ENCODE measurements at places on chromosomes 11 and 22. TPM values are rescaled to one million over a fixed set of nuclear protein-coding genes. Genes with fewer than 3 reads are reported as not detected.

The TMEM191C gene
- 2.4 TPM for total RNA-seq

The OR8A1 gene
- not detected for total RNA-seq

The FOLR2 gene
- total RNA-seq: not detected

The C11orf65 gene
- total RNA-seq: 1.4 TPM

The RIMBP3C gene
- 0.81 TPM for total RNA-seq

The BTBD18 gene
- total RNA-seq: not detected

GRCh38 chr11:65498042-65498726, 661 bp upstream of the MALAT1 start:
- no peak for DNase-seq

GRCh38 chr11:125410091-125410490, 86.0 kb downstream of the FEZ1 start:
- no peak for DNase-seq

DNA sequence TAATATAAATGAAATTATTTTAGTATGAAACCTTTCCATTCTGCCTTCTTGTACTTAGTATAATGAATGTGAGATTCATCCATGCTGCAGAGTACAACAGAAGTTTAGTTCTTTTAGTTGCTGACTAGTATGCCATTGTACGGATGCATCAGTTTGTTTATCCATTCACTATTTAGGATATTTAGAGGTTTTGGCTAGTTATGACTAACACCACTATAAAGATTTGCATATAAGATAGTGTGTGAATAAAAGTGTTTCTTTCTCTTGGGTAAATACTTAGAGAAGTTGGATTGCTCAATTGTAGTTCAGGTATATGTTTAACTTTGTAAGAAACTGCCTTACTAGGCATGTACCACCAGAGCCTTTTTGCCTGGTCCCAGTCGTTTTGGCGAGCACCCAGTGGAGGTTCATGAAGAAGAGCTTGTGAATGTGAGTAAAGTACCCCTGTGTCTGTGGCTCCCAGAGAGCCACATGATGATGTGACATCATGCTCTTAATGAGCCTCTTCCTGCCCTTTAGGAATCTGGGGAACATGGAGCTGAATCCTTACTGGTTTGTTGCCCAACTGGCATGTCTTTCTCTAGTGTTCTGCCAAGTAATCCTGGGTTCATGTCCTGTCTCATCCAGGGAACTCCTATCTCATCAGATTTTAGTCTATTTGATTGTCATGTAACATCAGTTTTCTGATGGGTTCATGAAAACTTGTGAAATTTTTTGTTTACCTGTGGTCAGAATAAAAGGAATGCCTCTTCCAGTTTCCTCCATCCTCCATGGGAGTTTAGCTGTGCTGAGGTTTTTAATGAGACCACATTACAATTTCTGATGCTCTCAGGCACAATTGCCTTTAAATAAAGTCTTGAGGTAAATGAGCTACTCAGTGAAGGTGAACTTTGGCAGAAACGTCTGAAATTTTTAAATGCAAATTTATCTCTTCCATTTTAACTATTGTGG, 234.8 kb downstream of the CASP12 start:
- DNase-seq: no peak

DNA sequence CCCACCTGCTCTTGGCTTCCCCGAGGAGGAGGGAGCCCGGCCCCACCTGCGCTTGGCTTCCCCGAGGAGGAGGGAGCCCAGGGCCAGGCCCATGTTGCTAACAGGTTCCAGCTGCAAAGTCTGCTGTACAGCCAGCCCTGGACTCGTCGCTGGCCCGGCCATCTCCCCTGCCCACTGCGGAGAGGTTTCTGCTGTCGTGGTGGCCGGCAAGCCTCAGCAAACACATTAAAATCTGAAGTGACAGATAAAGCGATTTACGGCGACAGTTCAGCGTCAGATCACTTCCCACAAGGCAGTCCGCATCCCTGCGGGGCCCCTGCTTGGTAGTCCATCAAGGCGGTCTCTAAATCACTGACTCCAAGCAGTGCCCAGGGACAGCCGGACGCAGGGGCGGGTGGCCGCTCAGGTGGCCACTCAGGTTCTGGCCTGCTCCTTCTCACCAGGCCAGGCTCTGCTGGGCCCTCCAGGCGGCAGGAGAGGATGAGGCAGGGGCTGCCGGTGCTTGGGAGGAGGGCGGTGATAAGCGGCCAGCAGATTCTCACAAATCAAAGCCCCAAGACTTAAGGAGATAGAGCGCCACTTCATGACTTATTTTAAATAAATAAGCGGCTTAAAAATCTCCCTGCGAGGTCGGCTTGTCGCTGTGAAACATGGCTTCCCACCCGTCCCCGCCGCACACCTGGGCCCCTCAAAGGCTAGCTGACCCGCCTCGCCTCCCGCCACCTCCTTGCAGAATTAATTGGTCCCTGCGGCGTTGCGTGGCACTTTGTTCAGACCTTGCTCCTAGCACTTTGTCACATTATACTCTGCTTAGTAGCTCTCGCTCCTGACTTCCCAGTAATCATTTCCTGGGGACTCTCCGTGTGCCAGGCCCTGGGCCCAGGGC, 21.1 kb downstream of the MACROD1 start:
- no peak for DNase-seq

DNA sequence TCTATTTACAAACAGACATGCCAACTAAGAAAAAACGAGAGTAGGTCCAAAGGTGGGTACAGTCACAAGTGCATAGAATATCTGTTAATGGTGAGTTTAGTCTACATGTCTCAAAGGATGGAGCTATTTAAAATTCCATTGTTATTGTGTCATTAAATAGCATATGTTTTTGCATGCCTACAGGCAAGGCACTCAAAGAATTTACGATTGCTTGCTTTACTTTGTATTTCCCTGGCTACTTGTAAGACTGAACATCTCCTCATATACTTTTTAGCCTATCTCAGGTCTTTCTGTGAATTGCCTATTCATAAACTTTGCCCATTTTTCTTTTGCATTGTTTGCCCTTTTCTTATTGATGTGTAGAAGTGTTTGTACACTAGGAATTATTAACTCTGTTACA, 39.7 kb downstream of the DEUP1 start:
- no peak for DNase-seq

DNA sequence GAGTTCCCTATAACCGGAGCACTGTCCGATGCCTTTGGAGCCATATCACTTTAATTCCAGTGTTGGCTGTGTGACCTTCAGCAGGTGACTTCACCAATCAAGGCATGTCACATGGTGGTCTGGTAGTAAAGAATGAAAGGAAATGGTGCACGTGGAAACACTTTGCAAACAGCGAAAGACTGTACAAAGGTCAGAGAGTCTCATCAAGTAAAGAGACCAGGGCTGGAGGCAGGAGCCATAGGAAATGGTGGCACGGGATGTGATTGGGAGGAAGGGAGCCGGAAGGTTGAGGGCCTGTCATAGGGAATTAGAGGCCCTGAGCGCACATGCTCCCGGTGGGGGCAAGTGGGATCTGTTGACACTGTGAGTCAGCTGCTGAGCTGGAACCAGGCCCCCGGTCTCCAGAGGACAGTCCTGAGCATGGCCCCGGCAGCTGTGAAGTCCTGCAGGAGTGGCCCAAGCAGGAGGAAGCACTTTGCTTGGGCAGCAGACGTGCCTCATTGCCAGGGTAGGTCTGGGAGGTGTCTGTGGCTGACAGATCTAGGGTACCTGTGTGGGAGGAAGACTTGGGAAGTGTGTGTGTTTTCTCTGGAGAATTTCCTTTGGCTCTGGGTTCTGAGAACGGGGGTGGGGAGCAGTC, 2.0 kb downstream of the DAGLA start:
- DNase-seq: no peak

- DNase-seq: no peak
Observed at GRCh38 chr11:125292100-125292499, 127.5 kb downstream of the PKNOX2 start.

- DNase-seq: no peak
Observed at GRCh38 chr11:127726367-127726766, 725.8 kb upstream of the KIRREL3 start.

DNA sequence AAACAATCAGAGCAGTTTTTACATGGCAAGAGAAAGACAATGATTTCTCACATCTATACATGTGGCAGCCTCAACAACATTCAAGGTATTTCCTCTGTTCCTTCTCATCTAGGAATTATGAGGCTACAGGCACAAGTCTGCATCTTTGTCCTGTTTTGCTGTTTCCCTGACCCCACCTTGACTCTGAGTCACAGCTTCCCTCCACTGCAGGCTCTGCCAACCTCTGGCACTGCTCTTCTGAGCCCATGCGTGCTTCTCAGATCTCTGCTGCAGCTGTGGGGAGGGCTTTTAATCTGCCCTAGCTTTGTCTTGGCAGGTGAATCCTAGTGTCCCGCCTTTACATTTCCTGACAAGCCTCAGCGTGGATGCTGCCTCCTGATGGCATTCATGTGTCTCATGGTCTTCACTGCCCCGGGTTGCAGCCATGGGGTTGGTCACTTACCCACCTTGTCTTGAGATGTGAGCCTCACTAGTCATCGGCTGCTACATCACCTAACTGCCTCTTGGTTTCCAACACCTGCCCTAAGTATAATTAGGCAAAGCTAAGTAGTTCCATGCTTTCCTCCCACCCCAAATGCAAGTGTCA, 578.5 kb downstream of the TBC1D22A start:
- DNase-seq: no peak

DNA sequence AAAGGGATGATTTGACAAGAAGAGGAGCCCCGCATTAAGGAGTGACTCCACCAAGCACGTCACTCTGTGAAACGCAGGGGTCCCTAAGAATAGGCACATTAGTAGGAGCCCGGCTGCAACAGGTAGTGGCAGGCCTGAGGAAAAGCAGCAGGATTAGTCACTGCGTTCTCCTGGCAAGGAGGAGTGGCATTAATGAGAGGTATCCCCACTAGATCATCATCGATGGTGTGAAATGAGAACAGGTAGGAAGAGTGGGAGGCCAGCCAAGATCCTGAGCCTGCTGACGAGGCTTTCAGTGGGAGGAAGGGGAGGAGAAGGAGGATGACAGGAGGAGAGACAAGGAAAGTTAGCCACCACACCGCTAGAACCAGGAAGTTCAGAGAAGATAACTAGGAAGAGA, 38.6 kb downstream of the NRXN2 start:
- DNase-seq: no peak

DNA sequence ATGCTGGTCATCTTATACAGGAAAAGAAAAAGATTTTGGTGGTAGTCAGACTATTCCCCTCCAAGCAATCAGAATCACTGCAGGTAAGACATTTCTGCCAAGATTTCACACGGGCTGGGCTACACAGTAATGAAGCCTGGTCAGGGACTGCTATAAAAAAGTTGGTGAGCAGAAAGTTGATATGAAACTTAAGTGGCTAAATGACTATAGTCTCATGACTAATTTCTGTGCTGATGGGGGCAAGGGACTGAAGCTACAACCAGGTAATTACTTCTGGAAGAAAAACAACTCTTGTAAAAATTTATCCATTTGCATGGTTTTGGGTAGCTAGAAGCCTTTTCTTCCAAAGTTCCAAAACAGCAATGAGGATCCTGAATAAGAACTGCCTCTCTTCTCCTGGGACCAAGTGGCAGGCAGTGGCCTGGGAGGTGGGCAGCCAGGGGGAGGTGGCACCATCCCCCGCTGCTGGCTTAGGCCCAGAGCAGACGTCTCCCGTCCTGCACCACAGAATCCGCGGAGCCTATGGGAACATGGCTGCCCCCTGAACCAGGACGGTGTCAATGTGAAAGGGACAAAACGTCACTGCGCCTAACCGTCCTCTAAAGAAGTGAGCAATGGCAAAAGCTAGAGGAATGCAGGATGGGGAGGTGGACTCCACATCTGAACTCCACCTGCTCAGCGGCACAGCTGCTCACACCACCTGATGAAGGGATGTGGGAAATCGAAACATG, 122.6 kb upstream of the LMO1 start:
- no peak for DNase-seq

- DNase-seq: peak; percentile 51
Observed at GRCh38 chr11:57480409-57481137, 20.2 kb downstream of the RTN4RL2 start.

- no peak for DNase-seq
Observed at GRCh38 chr22:17861909-17862308, 87.6 kb upstream of the BID start.

DNA sequence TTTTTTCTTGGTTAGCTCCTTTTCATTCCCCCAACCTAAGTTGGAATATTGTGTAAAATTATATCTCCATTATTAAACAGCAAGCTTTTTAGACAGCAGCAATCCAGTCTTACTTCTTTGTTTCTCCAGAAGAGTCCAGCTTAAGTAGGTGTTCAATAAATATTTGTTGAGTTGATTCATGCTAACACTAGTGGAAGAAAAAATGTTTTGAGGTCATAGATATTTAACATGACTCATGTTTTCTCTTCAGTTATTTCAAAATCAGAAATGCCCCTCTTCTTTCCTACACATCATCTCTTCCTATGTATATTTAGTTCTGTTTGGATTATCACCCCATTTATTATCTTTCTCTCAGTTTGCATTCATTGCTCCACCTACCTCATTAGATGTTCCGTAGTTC, 20.3 kb downstream of the CCDC83 start:
- no peak for DNase-seq

GRCh38 chr11:57202281-57202680, 20.5 kb downstream of the LRRC55 start:
- no peak for DNase-seq

DNA sequence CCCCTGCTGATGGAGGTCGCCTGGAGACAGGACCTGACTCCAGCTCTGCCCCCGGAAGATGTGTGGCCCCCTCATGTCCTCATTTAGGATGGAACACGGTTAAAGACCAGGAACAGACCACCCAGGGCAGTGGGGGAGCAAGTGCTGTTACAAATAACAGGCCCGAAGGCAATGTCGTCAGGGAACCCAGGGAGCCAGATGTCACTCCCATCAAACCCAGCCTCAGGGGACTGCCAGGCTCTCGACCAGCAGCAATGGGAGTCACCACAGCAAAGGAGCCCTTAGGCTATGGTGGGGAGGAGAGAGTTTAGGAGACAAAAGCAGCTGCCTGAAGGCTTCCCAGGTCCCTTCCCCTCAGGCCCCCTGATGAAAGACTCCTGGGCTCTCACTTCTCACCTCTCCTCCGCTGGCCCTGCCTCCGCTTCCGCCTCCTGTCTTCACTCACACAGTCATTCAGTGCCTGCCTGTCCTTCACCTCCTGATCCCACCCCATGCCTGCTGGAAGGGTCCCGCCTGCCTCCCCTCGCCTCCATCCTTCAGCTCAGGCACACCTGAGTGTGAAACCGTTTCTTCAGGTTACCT, 4.4 kb downstream of the RPS19BP1 start:
- no peak for DNase-seq

All from NCI-H460 (cell line).